ENCODE measurements at places on chromosomes 2 and 18.
A peak's percentile ranks its signal among the peaks of the same experiment; 100 is the strongest.

DNA sequence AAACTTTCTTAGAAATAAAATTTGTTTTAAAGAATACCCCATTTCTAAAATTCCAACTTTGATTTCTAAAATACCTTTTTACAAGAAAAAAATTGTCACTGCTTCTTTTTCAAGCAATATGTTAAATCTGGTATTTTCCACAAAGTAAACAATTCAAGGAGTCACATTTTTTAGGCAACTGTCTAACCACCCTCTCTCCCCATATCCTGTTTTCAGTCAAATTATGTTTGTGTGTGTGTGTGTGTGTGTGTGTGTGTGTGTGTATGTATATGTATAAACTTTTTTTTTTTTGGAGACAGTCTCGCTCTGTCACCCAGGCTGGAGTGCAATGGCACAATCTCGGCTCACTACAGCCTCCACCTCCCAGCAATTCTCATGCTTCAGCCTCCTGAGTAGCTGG lies 59.3 kb downstream of the ADNP2 start:
- DNase-seq = no peak

GRCh38 chr18:47342566-47342965 lies 91.1 kb upstream of the SKOR2 start:
- no peak for DNase-seq

DNA sequence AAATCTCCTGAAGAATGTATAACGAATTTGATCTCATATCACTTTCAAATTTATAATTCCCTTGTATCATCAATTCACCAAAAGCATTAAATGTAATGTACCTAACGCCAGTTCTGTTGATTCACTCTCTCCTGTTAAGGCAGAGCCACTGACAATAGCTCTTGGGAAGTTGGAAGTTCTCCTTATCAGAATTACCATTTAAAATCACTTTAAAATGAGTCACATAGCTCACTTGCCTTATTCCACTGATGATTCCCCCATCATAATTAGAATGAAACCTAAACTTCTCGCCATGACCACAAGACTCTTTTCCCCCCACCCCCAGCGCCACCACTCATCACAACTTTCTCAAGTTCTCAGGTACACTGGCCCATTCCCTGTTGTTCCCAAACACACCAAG lies 117.1 kb downstream of the PID1 start:
- no peak for DNase-seq

- DNase-seq = no peak
Observed at GRCh38 chr2:10716581-10716980, 4.8 kb upstream of the ATP6V1C2 start.

DNA sequence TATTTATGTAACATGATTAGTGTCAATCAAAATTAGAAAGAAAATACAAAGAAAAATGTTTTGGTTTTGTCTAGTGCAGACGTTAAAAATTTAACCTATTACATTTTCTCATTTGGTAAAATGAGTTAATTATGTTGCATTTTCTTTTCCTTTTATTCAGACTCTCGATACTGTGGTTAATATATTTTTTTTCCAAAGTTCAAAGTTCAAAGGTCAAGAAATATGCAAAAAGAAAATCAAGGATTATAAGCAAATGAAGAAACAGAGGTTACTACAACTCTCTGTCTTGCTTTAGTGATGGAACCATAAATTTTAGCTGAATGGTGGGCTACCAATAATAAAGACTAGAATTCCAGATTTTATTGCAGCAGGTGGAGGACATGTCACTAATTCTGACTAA lies 133.3 kb upstream of the TFPI start:
- no peak for DNase-seq

DNA sequence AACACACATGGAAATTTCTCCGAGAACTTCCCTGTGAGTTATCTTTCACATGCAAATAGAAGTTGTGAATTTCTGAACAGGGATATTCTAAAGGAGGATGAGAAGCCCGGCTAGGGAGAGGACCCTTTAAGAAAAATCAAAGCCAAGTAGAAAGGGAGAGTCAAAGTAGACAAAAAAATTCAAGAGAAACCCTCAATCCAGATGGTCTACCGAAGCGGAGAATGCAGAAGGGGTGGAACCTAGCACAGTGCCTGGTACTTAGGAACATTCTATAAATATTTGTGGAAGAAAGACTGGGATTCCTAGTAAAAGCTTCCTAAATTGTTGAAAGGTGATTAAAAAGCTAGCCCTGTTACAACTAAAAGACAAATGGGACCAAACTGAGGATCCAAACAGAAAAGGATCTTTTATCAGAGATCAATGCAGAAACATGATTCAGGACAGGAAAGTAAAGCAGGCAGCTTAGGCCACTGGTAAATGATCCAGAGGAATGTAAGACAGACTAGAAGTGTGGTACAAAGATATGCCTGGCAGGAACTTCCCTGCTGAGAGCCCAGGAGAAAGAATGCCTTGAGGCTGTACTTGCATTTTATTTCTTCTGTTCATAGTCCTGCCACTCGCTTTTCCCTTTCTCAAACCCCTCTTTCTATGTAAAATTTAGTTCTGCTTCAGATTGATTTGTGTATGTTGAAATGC lies 19.5 kb upstream of the GLS start:
- DNase-seq = no peak

- DNase-seq = no peak
Observed at GRCh38 chr18:74963820-74964446, 245.0 kb downstream of the PTGR3 start.

- no peak for DNase-seq
Observed at GRCh38 chr2:126781806-126782205, 116.9 kb upstream of the TEX51 start.

GRCh38 chr2:28148566-28148965 lies 244.1 kb upstream of the FOSL2 start:
- DNase-seq = no peak

GRCh38 chr2:241701399-241702154 lies at the start of gene ING5:
Gene ING5, plus strand, starts transcription at chr2:241702039. Its CDS starts 27 bp downstream, at chr2:241702066.
- DNase-seq = peak; percentile 96

DNA sequence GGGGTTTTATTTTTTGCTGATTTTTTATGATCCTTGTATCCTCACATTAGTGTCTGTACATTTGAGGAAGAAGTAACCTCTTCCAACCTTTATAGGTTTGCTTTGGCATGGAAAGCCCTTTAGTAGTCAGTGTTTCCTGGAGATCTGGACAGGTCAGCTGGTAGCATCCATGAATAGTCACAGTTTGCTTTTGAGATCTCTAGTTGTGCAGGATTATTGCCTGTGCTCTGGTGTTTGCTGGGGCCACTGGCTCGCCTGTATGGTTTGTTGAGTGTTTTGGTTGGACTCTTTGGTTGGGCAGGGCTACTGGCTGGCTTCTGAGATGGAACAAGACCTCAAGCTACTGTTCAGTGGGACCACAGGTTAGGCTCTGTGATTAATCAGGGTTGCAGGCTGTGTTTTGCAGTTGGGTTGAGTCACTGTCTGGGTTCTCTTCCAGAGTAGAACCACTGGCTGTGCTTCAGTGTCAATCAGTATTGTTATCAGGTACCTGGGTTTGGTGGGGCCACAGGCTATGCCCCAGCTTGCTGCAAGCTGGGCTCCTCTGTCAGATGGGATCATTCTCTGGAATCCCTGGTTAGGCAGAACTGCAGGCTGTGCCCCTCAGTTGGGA lies 20.0 kb downstream of the SP140L start:
- no peak for DNase-seq

DNA sequence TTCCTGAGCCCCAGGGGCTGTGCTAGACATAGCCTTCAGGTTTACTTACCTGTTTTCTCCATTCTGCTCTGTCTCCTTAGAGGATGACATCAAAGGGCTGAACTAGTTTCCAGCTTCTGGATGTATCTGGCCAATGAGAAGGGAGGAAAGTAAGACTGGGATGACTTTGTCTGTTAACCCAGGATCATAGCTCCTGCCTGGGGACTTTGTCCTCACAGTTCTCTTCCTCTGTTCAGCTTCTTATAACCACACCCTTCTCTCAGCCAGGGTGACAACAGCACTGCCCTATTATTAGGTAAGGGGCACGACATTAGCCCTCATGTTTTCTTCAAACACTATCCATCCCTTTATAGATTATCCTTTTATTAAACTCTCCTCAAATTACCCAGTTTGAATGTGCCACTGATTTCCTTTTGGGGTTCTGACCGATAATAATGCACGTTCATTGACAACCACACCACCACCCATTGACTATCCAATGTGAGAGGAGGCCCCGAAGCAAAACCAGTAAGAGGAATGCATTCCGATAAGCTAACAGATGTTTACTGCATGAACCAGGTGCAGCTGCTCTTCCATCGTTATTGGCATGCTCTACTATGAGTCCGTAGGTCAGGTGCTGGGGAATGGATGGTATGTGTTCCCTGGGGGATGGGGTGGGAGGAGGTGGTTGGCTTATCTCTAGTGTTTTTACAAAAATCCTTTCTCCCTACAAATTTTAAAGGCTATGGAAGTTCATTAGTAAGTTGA lies 23.5 kb downstream of the TSN start:
- no peak for DNase-seq

DNA sequence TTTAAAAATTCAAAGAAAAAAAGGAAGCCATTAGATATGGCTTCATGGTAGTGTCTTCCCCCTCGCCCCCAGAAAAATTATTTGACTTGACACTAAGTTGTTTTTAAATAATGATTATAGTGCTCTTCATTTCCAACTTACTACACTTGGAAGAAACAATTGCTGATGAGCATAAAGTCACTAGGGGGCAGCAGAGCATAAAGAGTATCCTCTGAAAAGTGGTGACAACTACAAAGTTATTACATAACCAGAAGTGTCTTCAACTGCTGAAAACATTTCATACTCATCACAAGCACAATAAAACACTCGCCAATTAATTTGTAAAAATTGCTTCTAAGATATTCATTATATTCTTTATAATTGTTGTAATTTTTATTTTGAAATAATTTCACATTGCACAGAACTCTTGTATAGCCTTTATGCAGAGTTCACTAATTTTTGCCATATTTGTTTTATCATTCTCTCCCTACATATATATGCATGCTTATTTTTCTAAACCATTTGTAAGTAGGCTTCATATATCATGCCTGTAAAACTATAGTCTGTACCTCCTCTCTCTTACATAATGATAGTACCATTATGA lies 54.9 kb downstream of the EXOC6B start:
- DNase-seq = peak; percentile 31

DNA sequence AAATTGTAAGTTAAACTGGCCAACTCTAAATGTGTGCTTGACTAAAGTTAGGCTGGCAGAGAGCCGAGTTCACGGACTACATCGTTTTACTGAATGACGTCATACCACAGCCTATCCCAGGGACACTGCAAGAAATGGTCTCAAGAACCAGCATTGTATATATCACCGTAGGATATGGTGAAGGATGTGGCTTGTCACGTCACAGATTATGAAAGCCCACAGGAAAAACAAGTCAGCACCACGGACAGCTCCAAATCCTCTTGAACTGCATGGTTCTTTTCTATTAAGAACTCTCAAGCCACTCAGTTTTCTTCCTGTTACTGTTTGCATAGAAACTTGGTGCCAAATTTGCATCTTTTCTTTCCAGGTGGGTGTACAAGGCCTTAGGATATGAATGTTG lies 85.1 kb upstream of the ACAA2 start:
- DNase-seq = peak; percentile 58

DNA sequence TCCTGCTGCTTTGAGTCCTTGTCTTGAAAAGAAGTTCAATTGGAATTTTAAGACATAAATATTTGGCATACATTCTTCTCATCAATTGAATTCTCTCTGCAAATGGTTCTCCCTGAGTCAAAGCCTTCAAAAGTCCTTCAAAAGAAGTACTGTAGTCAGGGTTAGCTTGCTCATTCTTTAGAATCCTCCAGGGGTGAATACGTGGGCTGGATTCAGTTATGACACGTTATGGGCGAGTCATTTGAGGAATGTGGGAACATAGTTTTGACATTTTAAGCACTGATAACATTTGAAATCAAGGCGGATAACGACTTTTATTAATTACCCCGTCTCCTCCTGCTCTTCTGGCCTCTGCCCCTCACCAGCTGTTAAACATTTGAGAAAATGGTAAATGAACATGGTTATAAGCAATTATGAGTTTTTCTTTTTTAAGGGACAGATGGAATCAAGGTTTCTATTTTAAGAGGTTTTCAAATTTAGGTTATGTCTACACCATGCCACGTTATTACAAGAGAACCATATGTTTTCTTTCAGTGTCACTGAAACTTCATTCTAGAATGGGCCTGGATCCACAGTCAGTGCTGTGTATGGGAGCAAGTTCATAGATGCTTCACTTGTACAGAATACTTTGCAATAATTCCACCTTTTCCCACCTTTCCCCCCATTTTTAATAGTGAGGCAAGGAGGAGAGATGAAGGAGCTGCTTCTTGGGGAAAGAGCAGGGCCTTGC lies 273.1 kb downstream of the TSN start:
- DNase-seq = no peak

- DNase-seq = no peak
Observed at GRCh38 chr2:233862261-233862768, 5.9 kb downstream of the MSL3B start.

DNA sequence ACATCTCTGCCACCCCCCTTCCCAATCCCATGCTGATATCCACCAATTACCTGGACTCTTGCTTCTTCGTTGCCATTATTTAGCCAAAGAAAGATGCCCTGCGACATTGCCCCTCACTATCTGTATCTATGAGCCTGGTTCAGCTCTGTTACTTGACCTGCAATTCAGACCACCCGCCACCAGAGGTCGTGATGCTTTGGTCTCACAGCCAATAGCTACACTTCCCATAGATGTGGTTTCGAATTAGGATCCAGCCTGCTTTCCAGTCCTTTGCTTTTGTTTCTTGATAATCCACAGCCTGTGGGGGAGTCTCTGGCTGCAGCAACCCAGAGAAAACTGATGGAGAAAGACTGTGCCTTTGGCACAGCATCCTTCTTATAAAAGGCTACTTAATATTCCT lies 239.4 kb downstream of the KLHL29 start:
- no peak for DNase-seq

- DNase-seq = no peak
Observed at GRCh38 chr18:62781893-62782292, 66.6 kb downstream of the PHLPP1 start.

GRCh38 chr18:9048808-9049494 lies 53.5 kb upstream of the NDUFV2 start:
- DNase-seq = no peak

DNA sequence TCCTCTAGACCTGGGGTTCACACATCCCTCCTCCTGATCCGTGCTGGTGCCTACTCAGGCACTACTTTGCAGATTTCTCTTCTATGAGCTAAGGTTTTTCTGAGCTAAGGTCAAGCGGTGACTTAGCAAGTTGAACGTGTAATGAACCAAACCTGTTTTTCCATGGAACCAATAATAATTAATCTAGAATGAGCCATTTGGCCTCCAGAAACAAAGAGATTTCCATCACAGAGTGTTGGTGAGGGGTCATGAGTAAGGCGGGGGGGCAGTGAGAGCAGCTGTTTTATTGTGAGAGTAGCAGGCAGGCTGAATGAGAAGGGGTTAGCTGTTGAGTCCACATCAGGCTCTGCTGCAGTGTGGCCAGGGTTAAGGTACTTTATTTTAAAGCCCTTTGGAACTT lies 112.0 kb upstream of the FOSL2 start:
- DNase-seq = no peak

DNA sequence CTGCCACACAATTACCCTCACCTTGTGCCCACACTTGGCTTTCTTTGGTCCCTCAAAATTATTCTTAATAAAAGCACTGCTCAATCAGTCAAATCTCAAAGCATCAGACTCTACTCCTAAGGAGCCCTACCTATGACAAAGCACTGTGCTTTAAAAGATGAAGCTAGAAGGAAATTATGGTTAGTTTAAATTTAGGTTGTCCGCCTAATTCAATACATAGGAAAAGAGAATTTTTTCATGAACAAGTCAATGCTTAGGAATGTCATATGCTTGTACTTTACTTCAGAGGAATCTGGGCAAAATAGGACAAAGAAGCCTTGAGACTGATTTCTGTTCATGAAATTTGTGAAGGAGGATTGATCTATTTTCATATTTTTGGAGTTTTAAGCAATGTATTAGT lies 726.4 kb upstream of the CDH2 start:
- no peak for DNase-seq

GRCh38 chr2:241862093-241862492 lies 3.4 kb upstream of the PDCD1 start:
- no peak for DNase-seq

Measured in T-helper 9 cell (primary cell).